Activated CD4-positive, alpha-beta T cell treated with anti-CD3 and anti-CD28 coated beads for 1 hour (primary cell): ENCODE measurements at places on chromosomes 7 and 10.

DNA sequence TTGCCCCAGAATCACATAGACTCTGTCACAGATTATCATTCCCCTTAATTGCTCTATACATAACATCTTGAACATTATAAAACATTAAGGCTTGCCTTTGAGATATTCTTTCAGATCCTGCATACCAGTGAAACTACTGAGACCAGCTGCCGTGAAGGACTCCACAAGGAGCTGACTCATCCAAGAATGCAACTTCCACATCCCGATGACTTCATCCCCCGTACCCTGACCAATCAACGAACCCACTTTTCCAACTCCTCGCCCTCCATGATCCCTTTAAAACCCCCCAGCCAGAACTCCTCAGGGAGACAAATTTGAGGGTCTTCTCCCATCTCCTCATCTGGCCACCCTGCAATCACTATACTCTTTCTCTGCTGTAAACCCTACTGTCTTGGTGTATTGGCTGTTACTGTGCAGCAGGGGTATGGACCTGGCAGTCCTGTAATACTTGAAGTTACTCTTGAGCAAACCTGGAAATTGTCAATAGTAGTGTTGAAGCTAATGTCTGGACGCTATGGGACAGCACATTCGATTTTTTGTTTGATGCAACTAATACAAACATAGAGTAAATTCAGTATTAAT, 49.8 kb downstream of the HTR5A start:
- no peak for DNase-seq

DNA sequence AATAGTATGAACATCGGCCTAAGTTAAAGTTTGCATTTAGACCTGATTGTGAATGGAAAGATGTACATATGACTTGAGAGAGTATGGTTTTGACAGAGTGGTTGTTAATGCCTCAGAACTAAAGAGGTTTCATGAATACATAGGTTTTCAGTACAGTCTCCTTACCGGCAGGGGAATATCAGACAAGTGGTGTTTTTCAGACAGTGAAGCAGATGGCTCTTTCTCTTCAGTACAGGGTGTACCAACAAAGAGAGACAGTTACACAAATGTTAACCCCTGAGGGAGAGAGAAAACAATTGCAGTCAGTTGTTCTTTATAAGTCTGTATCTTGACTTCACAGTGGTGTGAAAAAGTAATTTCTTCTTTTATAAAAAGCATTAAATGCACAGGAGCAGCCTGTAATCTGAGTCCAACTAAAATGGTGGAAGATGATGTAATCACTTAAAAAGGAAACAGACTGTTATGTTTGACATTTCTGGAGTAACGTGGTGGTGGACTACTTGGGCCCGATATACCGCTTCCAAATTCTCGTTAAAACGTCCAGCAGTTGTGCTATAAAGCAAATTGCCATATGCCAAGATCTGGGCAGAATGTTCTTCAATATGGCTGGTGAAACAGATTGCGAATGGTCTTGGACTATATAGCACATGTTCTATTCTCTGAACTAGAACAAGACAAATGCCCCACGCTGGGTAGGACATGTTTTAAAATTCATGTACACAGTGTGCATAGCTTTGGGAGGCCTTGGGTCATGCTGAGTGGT, 69.2 kb downstream of the SDK1 start:
- DNase-seq: no peak

DNA sequence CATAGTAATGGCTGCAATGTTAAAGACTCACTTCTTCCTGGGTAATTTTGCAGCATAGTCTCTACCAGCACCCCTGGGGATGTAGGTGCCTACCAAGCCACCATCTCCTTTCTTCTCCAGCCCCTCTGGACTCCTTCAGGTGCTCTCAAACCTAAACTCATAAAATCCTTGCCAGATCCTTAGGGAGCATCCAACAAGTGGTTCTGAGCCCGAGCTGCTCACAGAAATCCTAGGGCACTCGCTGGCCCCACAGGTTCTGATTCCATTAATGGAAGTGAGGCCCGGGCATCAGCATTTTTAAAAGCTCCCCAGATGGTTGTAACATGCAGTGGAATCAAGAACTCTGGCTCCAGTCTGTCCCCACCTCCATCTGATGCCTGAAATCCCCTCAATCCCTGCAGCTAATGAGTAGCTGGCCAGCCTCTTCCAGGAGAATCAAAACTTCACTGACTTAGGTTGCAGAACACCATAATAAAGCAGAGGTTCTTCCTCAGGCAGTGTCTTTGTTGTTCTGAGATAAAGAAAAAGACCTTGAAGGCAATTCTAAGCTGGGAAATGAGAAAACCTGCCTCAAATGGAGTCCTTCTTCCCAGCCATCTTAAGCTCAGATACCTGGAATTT, 336.8 kb downstream of the KCNMA1 start:
- no peak for DNase-seq

- DNase-seq: no peak
Measured at GRCh38 chr7:35268953-35269352, 15.1 kb upstream of the TBX20 start.

DNA sequence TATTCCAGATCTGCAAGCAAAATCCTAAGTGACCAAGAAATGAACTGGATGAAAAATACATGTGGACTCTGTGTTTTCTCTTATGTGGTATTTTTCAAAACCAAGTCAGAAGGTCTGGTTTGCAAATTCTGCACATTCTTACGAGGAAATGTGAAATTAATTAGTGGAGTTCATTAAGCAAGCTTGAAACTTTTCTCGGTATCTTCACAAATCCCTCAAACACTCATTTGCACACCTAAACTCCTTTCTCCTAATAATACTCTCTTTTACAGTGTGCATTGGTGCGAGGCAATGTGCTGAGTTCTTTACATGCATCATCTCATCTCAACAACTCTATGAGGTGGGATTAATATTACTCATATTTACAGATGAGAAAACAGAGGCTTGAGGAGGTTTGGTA, 82.1 kb downstream of the MTERF1 start:
- DNase-seq: no peak
